ENCODE measurements at places on chromosomes 6 and 20. TPM values are rescaled to one million over a fixed set of nuclear protein-coding genes. Genes with fewer than 3 reads are reported as not detected.

MAP7 gene
- 1.4 TPM for total RNA-seq

DNA sequence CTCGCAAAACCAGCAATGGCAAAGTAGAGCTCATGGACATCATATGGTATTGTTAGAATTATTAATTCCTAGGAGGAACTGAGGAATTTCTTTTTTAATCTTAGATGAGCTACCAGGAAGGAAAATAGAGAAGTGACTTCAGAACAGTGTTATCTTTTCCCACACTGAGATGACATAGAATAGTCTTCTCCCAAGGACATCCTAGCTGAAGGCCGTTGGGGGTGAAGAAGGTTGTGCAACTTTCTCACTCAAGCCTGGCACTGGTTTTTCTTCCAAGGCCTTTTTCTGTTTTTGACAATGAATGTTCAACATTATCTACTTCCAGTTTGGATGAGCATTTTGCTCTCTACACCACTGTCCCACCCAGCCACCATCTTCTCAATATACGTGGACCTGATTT is 35.8 kb upstream of the MAS1 start:
- no peak overlapping the region for H3K4me3 ChIP-seq
- no peaks in the 10 kb centered on the region for H3K4me1 ChIP-seq
- H3K27ac ChIP-seq, result no peak overlapping the region
- peaks cover 33% of the 10 kb centered on the region for H3K27me3 ChIP-seq
- DNase-seq, result no peak
- no peaks in the 10 kb centered on the region for H3K36me3 ChIP-seq

GRCh38 chr6:42260396-42260888 is 42.8 kb upstream of the MRPS10 start:
- no peak for DNase-seq
- no peak overlapping the region for H3K4me3 ChIP-seq
- no peak overlapping the region for H3K27ac ChIP-seq

GRCh38 chr6:162363757-162364156 is 363.8 kb downstream of the PRKN start:
- H3K27me3 ChIP-seq, result no peaks in the 10 kb centered on the region
- no peaks in the 10 kb centered on the region for H3K4me1 ChIP-seq
- no peaks in the 10 kb centered on the region for H3K36me3 ChIP-seq
- no peak for DNase-seq
- H3K4me3 ChIP-seq, result no peak overlapping the region

GRCh38 chr20:12535316-12535715 is 473.5 kb upstream of the SPTLC3 start:
- no peaks in the 10 kb centered on the region for H3K36me3 ChIP-seq
- no peaks in the 10 kb centered on the region for H3K4me1 ChIP-seq
- no peak for DNase-seq

Data from activated CD4-positive, alpha-beta memory T cell treated with anti-CD3 and anti-CD28 coated beads, Interleukin-2, amount 10 ng/mL, durations not matched to agents 7 days and 5 days (primary cell).